Renal pelvis (tissue), 12 donors: ENCODE measurements at places on chromosomes 2 and 18. TPM values are rescaled to one million over a fixed set of nuclear protein-coding genes. Genes with fewer than 3 reads are reported as not detected.

NXPH2 gene
- polyA plus RNA-seq: 4.8 TPM

C1QL2 gene
- not detected for polyA plus RNA-seq

SNRNP27 gene
- polyA plus RNA-seq: 71.7 TPM

RUFY4 gene
- 0.36 TPM for polyA plus RNA-seq

DUSP19 gene
- 4.2 TPM for polyA plus RNA-seq

MSH6 gene
- polyA plus RNA-seq: 116 TPM

C2orf72 gene
- 4.7 TPM for polyA plus RNA-seq

CD226 gene
- polyA plus RNA-seq: 2.0 TPM

PAX3 gene
- not detected for polyA plus RNA-seq

TYMS gene
- 125 TPM for polyA plus RNA-seq

SCG2 gene
- 0.54 TPM for polyA plus RNA-seq

NPHP1 gene
- 20.8 TPM for polyA plus RNA-seq

BOLL gene
- not detected for polyA plus RNA-seq

TTR gene
- 0.16 TPM for polyA plus RNA-seq

RBKS gene
- polyA plus RNA-seq: 7.4 TPM

CDH2 gene
- polyA plus RNA-seq: 83.8 TPM

CNRIP1 gene
- polyA plus RNA-seq: 17.8 TPM

GALNT5 gene
- polyA plus RNA-seq: 0.41 TPM

MOGAT1 gene
- 0.17 TPM for polyA plus RNA-seq

ACOXL gene
- 0.65 TPM for polyA plus RNA-seq

FARSB gene
- 26.9 TPM for polyA plus RNA-seq

UGT1A6 gene
- polyA plus RNA-seq: 2.8 TPM

TGFA gene
- 16.1 TPM for polyA plus RNA-seq
